ENCODE measurements at places on chromosomes 6 and 20.

DNA sequence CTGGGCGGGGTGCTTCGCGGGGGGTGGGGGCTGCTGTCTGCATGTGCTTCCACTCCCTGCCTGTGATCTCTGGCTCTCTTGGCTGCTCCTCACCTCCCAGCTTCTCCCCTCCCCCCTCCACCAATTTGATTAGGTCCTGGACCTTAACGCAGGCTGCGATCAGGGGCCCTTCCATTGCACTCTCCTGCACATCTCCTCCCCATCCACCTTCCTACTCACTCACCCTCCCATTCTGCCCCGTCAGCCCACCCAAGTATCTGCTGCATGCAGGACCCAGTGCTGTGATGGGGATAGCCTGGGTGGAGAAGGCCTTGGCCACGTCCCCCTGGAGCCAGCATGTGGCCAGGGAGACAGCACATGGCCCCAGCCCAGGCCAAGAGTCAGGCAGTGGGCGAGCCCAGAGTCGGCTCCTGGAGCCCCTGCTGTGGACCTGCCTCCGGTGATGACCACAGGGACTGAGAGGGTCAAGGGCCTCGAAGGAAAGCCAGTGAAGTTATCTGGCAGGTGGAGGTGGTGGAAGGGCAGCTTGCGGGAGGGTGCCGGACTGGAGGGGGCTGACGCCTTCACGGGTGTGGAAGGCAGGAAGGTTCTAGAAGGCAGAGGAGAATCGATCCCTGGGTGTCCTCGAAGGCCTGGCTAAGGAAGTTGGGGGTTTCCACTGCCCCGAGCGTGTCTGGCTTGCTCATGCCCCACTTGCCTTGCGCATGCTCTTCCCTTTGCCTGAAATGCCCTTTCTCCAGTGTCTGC is 40.7 kb downstream of the SRC start:
- DNase-seq, result no peak

GRCh38 chr6:107821591-107821990 is 2.5 kb downstream of the SCML4 start:
- no peak for DNase-seq

- no peak for DNase-seq
Observed at GRCh38 chr6:733431-734219, 40.7 kb upstream of the EXOC2 start.

DNA sequence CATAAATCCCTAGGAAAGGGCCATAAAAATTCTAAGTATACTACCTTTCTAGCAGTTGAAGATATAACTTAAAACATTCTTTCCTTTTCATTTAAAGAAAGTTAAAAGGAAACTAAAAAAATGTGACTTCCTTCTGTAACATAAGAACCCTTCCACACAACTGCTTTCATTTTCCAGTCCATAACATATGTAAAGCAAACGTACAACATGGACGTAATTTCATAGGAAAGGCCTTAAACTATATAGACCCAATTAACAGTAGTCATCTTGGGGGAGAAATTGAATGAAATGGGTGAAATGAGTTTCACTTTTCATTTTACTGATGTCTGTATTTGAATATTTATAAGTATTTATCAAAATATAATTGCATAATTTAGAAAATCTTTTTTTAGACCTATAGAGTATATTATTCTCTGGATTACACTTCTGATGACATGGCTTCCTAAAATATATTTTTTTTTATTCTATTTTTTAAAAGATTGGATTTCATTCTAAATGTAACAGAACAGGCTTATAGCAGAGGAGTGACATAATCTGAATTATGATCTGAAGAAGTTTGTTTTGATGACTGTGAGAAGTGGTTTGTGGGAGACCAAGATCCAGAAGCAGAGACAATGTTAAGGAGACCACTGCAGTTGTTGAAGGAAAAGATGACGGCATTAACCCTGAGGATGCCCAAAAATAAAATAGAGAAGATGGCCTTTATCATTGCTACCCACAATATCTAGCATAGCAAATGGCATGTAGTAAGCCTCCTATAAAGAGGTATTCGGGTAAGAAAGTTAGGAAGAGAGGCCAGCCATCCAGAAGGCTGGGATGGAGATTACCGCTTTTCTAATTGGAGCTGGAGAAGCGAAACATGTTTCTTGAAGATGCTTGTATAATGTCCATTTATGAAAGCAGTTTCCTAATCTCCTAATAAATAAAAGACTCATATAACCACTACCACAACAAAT is 260.4 kb downstream of the PTPRK start:
- DNase-seq, result no peak

DNA sequence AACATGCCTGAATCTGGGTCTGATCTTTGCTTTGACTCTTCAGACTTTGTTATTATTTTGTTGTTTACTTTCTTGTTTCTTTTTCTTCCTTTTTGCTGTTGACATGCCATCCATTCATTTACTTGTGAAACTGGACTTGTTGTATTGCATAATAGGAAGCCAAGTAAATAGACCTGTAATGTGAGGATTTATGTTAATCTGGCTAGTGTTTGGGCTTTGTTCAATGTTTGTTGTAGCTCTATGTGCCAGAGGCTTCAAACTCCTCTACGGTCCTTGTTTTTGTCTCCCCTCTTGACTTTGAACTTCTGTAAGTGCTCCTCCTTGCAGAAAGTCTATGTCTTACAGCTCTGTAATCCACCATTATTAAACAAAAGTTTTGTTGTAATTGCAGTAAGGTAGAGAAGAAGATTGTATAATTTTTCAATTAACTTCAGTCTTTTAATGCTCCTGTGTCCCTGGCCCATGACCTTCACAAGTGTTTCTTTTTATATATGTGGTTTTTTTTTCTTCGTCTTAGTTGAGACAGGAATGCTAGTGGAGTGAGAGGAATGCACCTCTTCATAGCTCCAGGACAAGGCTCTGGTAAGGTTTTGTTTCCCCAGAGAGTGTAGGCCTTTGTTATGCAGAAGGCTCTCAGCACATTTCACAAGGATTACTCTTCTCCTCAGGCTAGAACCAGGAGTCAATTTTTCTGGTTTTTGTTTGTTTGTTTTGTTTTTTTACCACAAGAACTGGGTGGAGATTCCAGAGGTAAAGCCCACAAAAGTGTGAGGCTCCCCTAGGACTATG is 1061.8 kb upstream of the CITED2 start:
- DNase-seq, result no peak

- no peak for DNase-seq
Observed at GRCh38 chr20:3757268-3757667, 10.3 kb downstream of the ADISSP start.

DNA sequence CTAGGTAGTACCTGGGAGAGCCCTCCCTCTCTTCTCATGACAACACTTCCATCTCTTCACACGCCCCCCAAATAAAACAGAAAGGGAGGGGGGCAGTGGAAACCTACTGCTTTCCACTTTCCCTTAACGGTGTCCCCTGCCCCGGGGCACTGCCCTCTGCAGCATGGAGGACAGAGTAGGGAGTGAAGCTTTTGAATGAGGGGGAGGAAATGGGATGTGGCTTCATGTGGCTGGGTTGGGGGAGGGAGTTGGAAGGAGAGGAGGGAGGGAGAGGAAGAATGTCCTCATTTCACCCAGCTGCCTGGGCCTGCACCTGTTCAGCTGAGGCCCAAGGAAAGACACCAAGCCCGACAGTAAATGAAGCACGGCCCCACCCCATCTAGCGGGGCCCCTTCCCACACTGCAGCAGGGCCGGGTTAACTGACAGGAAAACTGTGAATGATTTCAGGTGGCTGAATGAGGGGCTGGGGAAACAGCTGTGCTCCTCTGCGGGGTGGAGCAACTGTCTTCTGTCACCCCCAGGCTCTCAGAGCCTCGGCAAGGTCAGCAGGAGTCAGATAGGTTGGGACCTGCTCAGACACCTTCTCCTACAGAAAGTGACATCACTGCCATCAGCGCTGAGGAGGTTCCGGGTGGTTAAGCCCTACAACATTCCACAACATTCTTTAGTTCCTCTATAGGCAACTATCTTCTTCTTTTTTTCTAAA is 40.0 kb upstream of the TAF8 start:
- no peak for DNase-seq

GRCh38 chr20:668050-668449 is 7.6 kb downstream of the SCRT2 start:
- DNase-seq, result no peak

DNA sequence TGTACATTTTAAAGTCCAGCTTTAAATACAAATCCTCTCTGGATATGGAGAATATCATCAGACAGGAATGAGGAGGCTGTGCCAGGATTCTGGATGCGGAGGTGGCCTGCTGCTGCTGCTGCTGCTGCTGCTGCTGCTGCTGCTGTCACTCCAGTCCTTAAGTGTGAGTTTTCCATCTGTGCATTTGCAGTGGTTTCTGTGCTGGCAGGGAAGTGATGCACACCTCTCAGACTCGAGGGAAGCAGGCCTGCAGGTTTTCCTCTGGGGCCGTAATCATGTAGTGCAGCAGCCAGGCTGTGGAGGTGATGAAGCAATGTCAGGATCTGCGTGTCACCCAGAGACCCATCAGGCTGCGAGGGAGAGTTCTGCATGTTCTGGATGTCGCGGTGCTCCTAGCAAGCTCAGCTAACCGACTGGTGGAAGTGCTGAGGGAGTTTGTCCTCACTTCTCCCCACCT is 32.0 kb downstream of the CFAP61 start:
- no peak for DNase-seq

DNA sequence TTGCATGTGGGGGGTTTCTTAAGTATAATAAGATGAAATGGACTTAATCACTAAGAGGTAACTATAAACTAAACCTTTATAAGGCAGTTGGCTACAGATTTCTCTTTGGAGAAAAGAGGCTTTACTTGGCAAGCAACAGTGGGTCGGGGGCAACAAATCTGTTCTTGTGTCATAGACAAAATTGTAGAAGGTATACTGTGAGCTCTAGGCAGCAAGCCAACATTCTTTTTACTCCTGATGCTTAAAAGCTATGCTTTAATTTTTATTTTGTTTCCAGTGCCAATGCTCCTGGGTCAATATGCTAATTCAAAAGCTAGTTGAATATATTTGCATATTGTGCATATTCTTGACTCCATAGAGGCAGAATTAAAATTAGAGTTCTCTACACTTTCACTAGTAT is 495.4 kb downstream of the BTBD3 start:
- DNase-seq, result no peak

DNA sequence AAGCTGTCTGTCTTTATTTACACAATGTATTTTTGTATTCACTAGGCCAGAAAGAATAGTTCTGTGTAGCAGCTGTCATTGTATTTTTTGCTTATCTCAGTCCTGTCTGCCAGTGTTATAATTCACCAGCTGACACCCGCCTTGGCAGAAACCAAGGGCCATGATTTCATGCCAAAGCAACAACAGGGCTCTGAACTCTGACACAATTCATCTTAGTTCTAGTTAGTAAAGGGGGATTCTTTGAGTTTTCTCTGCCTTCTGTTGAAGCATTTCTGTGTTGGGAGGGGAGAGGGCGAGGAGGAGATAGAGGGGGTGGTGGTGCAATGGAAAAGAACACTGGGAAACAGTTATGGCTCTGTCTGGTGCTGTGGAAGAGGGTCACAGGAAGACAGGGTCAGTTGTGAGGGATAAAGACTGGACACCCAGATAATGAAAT is 684.6 kb upstream of the MARCKS start:
- no peak for DNase-seq

GRCh38 chr6:91487696-91488392 is 901.0 kb upstream of the MAP3K7 start:
- no peak for DNase-seq

GRCh38 chr6:16907991-16908390 is 146.7 kb upstream of the ATXN1 start:
- no peak for DNase-seq

- no peak for DNase-seq
Observed at GRCh38 chr6:80094017-80094416, 12.5 kb upstream of the BCKDHB start.

DNA sequence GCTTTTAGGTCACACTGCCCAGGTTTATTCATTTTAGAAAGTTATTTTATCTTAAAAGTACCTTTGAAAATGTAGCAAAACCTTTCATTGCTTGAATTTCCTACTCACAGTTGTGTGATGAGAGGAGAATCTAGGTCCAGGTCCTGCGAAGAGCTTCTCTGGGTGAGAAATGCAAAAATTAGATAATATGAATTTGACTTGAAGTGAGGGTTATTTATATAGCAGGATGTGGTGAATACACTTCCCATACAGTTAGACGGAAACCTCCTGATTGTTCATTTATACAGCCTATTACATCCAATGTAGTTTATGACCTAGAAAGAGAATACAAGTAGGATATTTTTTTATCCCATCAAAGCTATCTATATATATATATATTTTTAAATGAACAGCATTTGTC is 30.5 kb downstream of the CDKAL1 start:
- no peak for DNase-seq

DNA sequence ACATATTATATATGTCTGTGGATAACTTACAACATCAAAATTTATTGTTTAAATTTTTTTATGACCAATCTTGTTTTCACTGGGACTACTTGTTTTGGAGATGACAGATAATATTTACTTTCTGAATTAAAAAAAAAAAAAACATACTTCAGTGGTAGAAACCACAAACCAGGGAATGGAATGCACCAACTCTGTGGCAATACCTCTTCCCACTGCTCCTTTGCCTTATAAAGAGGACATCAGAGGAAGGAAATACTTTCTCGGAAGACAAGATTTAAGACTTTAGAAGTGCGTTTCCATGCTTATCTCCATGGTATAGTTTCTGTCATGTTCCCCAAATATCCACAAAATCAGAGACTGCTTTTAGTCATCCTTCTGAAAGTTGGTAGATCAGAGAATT is 1241.1 kb upstream of the EYS start:
- no peak for DNase-seq

GRCh38 chr6:163086624-163086920 is 327.9 kb upstream of the QKI start:
- no peak for DNase-seq

DNA sequence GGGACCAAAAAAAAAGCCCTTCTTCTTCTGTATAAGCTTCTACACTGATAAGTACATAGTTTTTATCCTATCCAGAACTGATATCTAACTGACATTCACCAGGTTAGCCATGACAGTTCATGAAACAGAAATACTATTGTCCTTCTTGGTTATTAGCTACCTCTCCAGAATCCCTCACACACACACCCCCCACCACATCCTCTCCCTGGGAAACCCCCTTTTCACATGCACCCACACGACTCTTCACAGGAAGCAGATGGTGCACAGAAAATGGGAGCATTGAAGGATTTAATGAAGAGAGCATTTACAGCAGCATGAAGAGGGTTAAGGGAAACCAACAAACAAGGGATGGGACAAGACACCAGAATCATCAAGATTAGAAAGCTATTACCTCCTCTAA is 88.9 kb downstream of the FHL5 start:
- DNase-seq, result no peak

GRCh38 chr20:40703975-40704530 is 15.0 kb upstream of the MAFB start:
- no peak for DNase-seq

DNA sequence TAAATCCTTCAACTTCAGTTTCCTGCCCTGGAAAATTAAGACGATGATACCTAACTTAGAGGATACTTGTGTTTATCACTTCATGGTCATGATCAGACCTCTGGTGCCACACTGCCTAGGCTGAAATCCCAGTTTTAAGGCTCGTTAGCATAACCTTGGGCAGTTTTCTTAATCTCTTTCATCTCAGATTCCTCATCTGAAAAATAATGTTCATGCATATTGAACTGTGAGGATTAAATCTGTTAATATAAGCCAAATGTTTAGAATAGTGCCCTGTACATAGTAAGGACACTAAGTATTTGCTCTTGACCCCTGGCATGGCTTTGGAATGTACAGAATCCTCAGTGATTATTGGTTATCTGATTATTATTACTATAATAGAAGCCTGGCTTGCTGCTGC is 79.7 kb downstream of the OGFRL1 start:
- no peak for DNase-seq

Data from activated T-helper 9 cell treated with anti-CD3 and anti-CD28 coated beads, Interleukin-2, amount 50 U/mL, for 16 hours (primary cell).